ENCODE measurements at places on chromosomes 1 and 21.

GRCh38 chr1:20410503-20410902 lies 75.5 kb downstream of the CAMK2N1 start:
- no peak for DNase-seq

- no peak for DNase-seq
Observed at GRCh38 chr1:113057006-113057405, 16.0 kb upstream of the LRIG2 start.

GRCh38 chr1:220579317-220579716 lies 51.4 kb downstream of the MARK1 start:
- no peak for DNase-seq

GRCh38 chr1:231182317-231182716 lies 20.5 kb downstream of the TRIM67 start:
- no peak for DNase-seq

DNA sequence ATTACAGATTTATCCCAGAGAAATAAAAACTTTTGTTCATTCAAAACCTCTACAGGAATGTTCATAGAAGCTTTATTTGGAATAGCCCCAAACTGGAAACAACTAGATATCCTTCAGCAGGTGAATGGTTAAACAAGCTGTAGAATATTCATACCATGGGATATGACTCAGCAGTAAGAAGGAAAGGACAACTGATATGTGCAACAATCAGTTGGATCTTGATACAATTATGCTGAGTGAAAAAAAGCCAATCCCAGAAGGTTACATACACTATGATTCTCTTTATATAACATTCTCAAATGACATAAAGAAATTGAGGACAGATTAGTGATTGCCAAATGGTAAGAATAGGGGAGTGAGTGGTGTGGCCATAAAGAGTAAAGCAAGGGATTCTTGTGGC lies 376.7 kb downstream of the S1PR1 start:
- DNase-seq, result no peak

DNA sequence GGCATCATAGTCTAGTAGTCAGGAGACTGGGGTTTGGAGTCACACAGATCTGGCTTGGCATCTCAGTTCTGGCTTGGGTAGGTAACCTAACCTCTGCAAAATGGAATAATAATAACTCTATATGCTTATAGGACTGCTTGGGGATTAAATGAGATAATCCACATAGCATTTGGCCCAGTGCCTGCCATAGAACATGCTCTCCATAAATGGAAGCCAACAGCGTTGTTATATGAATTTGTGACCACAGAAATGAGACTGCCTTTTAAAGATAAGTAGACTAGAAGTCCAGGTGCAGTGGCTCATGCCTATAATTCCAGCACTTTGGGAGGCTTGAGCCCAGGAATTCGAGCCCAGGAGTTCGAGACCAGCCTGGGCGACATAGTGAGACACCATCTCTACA lies 4.0 kb upstream of the OPRD1 start:
- DNase-seq, result no peak

DNA sequence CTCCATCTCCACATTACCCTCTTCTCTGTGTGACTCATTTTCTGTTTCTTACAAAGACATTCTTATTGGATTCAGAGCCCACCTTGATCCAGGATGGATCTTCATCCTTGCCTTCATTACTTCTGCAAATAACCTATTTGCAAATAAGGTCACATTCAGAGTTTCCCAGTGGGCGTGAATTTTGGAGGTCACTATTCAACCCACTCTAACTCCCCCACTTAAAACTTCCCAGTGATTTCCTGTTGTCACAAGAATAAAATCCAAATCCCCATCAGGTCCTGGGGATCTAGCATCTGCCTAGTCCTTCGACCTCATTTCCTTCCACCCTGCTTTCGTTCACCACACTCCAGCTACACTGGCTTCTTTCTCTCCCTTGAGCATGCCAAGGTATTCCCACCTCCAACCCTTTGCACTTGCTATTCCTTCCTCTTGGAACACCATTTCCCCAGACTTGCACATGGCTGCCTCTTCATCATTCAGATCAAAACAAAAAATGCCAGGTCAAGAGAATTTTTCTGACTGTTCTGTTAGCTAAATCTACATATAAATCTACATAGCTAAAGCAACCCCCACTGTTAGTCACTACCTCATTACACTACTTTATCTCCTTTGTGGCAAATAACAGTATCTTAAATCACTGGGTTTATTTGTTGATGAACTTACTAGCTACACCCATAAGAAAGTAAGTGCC lies 187.2 kb downstream of the TOMM20 start:
- no peak for DNase-seq

DNA sequence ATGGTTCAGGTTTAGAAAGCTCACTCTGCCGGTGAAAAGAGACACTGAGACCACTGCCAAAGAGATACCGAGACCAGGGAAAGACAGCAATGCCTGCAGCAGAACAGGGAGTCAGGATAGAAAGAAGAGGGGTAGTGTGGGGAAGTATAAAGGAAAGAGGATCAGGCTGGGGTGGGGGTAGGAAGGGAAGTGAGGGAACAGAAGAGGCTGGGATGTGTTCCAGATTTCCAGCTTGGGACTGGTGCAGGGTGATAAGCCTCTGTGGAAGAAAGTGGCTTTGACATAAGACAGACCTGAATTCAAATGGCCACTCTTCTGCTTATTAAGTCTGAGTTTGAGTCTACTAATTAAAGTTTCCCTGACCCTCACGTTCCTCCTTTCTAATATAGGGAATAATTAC lies 105.9 kb downstream of the PIK3R3 start:
- no peak for DNase-seq

- DNase-seq, result no peak
Observed at GRCh38 chr1:209620487-209620884, 31.7 kb downstream of the LAMB3 start.

DNA sequence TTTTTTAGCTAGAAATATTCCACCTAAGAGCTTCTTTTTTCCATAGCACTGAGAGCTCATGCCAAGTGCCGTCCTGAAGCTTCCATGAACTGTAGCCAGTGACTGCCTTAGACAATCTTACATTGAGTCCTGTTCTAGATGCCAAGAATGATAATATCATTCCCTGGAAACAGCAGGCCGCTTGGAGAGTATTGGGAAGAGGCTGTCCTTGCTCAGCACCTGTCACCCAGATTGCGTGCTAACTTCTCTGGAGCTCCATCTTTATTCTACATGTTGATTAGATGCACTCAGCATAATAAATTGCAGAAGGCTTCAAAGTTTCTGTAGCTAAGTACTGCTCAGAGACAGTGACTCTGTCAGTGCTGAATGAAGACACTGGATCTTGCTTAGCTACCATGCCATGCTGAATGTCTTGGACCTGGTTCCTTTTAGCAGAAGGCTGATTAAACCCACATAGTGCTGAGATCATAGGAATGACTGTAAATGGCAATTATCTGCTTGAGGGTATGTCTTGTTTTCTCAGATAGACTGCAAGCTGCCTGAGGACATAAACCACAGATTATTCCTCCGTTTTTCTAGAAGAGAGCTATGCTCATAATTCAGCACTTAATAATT lies 83.1 kb upstream of the IRF2BP2 start:
- DNase-seq, result no peak

GRCh38 chr1:170791941-170792340 lies 128.0 kb downstream of the PRRX1 start:
- DNase-seq, result no peak

GRCh38 chr1:240591564-240591963 lies 20.4 kb downstream of the GREM2 start:
- DNase-seq, result no peak

DNA sequence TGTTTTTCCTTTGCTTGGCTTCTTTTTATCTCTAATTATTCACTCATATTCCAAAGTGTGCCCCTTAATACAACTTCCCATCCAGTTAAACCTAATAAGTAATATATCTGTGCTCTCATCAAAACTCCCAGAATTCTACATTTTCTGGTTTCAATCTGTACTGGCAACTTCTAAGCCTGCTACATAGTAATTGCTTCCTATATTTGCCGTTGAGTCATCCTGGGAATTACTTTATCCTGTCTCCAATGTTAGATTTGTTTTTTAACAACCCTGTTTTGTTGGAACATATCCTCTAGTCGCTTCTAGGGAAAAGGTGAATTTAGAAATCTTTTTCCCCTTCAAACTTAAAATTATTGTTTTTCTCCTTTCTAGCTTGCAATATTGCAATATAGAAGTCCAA lies 620.5 kb upstream of the PKN2 start:
- no peak for DNase-seq

DNA sequence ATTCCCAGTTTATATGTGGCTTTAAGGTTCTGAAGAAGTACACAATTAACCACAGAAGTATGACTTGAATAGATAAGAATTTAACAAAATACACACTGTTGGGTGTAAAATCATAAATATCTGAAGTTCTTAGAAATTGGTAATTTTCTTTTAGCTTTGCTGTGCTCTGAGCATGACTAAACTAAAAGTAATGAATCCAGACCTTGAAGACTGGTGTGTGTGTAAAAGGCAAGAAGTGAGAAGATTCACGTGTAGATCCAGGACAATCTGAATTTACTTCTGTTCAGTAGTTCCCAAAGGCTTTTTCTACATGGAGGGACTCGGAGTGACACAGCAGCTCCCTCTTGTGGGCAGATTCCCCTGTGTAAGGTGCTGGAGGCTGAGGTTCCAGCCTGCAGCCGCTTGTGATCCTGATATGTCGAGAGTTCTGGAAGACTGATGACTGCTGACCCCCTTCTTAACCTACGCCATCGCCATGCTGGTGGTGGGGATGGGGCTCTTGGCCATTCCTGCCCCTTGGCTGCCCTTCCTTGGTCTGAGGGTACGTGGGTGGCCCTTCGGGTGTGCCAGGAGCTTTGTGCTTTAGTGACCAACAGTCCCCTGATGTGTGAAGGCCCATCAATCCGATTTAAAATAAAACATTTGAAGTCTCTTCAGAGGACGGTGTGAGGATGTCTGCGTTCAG lies 62.7 kb downstream of the ADARB1 start:
- DNase-seq, result peak; percentile 22

GRCh38 chr1:172781513-172782140 lies 122.7 kb downstream of the FASLG start:
- no peak for DNase-seq

- no peak for DNase-seq
Observed at GRCh38 chr1:11885916-11886315, 27.2 kb upstream of the NPPB start.

All from CD8-positive, alpha-beta T cell (primary cell).